ENCODE measurements at places on chromosomes 12 and 14. TPM values are rescaled to one million over a fixed set of nuclear protein-coding genes. Genes with fewer than 3 reads are reported as not detected.
A peak's percentile ranks its signal among the peaks of the same experiment; 100 is the strongest.

The AKAP5 gene
- total RNA-seq, result 16.3 TPM

The ESR2 gene
- not detected for total RNA-seq

The NKX2-1 gene
- not detected for total RNA-seq

The LPAR5 gene
- total RNA-seq, result 27.8 TPM

GRCh38 chr12:99111600-99111999 lies 466.5 kb downstream of the APAF1 start:
- no peaks in the 10 kb centered on the region for H3K36me3 ChIP-seq
- H3K27me3 ChIP-seq, result no peaks in the 10 kb centered on the region
- no peaks in the 10 kb centered on the region for H3K4me1 ChIP-seq
- no peak overlapping the region for H3K27ac ChIP-seq

DNA sequence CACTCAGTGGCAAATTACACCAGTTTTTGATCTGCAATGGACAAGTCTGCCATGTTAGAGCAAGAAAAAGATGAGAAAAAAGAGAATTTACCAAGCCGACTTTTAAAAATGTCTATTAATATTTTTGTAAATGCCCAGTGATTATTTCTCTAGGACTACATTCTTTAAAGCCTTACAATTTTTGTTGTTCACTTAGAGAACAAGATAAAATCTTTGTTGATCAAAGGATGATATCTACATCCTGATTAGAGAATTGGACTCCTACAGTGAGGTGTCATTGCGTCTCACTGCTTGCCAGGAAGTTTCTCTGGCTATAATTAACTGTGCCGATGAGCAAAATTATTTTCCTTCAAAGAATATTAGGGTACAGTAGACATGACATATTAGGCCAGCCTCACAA lies 1.7 kb upstream of the CFAP54 start:
- H3K4me1 ChIP-seq, result peaks cover 23% of the 10 kb centered on the region
- DNase-seq, result no peak
- no peaks in the 10 kb centered on the region for H3K27me3 ChIP-seq
- no peak overlapping the region for H3K27ac ChIP-seq

DNA sequence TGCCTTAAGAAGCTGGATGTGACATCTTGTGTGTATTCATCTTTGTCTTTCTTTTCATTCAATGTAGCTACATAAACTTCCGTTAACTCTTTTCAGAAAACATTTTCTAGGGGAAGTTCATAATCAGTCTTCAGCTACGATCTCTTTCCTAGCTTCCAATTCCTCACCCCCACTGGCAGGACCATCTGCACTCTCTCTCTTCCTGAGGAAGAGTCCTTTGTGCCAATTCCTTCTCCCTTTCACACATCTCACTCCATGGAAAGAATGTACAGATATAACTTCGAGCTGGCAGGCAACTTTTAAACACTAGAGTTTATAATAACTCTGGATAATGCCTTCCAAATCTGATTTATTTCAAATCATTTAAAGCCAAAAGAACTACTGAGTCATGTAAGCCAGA lies 495.7 kb downstream of the GALC start:
- H3K4me1 ChIP-seq, result no peaks in the 10 kb centered on the region
- no peaks in the 10 kb centered on the region for H3K27me3 ChIP-seq
- H3K27ac ChIP-seq, result no peak overlapping the region

- no peaks in the 10 kb centered on the region for H3K36me3 ChIP-seq
- DNase-seq, result no peak
- H3K27ac ChIP-seq, result no peak overlapping the region
- H3K27me3 ChIP-seq, result no peaks in the 10 kb centered on the region
Observed at GRCh38 chr14:73422515-73422914, 35.8 kb downstream of the NUMB start.

DNA sequence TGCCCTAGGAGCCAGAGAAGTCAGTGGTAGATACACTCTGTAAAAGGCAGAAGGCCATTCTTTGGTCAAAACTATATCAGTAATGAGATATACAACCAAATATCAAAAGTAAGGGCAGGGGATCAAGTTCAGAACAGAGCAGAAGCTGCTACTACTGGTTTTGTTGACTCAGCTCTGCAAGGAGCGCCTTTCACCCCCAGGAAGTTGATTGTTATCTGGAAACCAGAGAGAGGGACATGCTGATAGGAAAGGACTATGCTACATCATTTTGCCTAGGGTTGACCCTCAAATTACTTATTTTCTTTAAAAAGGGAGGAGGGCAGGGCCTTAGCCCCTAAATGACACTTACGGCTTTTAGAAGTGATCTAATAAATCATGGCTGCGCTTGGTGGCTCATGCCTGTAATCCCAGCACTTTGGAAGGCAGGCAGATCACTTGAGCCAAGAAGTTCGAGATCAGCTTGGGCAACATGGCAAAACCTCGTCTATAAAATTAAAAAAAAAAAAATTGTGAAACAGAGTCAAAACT lies 194.0 kb downstream of the KLHL28 start:
- no peaks in the 10 kb centered on the region for H3K27me3 ChIP-seq
- no peak overlapping the region for H3K4me3 ChIP-seq
- no peaks in the 10 kb centered on the region for H3K4me1 ChIP-seq

GRCh38 chr12:65826353-65827171 lies 2.3 kb downstream of the HMGA2 start:
- H3K27me3 ChIP-seq, result peaks cover 42% of the 10 kb centered on the region
- no peak overlapping the region for H3K4me3 ChIP-seq

DNA sequence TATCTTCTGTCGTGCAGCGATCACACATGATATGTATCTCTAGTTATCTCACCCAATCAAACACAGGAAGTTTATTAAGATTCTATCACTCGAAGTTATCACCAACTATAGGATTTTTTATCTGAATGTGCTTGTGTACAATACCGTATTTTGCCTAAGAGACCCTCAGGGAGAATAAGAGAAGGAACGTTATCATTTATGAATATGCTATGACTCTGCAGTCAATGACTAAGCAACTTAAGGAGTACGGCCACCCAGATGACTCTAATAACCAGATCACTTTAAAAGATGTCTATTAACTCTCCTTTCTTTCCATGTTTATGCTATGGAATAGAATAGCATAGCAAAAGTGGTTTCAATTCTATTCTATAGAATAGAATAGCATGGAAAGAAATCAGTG lies 486.4 kb downstream of the BCL11B start:
- no peak for DNase-seq
- no peaks in the 10 kb centered on the region for H3K4me1 ChIP-seq
- H3K4me3 ChIP-seq, result no peak overlapping the region
- no peaks in the 10 kb centered on the region for H3K36me3 ChIP-seq
- no peak overlapping the region for H3K27ac ChIP-seq
- H3K27me3 ChIP-seq, result no peaks in the 10 kb centered on the region

- DNase-seq, result no peak
- no peaks in the 10 kb centered on the region for H3K4me1 ChIP-seq
- no peak overlapping the region for H3K27ac ChIP-seq
- H3K27me3 ChIP-seq, result no peaks in the 10 kb centered on the region
- H3K4me3 ChIP-seq, result no peak overlapping the region
- peaks cover 10% of the 10 kb centered on the region for H3K36me3 ChIP-seq
Observed at GRCh38 chr14:45199230-45199629, 53.8 kb downstream of the MIS18BP1 start.

DNA sequence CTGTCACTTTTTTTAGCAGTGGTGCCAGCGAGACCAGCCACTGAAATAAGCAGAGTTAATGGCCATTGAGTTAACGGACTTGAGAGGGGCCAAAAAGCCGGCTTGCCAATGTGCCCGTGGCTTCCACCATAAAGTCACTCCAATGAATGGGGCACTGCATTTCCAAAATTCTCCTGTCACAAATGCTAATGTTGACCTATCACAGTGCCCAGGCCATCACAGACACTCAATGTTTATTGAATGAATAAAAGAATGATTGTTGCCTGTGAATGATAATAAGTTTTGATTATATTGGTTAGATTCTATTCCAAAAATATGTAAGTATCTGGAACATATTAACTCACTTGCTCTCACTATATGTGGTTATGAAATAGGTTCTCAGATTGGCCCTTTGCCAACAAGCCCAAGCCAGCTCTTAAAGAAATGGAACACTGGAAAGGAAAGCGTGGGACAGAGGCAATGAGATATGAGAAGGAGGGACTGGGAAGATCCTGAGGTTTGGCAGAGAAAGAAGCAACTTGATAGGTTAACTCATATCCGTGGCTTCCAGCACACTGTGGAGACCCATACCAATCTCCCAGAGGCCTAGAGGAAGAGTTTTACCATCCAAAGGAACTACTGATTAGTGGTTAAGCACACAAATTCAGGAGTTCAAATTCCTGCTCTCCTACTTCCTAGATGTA lies 108.7 kb downstream of the BTG1 start:
- H3K27me3 ChIP-seq, result no peaks in the 10 kb centered on the region
- H3K36me3 ChIP-seq, result no peaks in the 10 kb centered on the region
- no peak overlapping the region for H3K4me3 ChIP-seq
- peak overlapping the region; percentile 71 for H3K27ac ChIP-seq

GRCh38 chr12:2633176-2633824 lies 161.5 kb upstream of the FKBP4 start:
- DNase-seq, result no peak
- no peaks in the 10 kb centered on the region for H3K27me3 ChIP-seq
- no peak overlapping the region for H3K4me3 ChIP-seq
- H3K4me1 ChIP-seq, result no peaks in the 10 kb centered on the region

DNA sequence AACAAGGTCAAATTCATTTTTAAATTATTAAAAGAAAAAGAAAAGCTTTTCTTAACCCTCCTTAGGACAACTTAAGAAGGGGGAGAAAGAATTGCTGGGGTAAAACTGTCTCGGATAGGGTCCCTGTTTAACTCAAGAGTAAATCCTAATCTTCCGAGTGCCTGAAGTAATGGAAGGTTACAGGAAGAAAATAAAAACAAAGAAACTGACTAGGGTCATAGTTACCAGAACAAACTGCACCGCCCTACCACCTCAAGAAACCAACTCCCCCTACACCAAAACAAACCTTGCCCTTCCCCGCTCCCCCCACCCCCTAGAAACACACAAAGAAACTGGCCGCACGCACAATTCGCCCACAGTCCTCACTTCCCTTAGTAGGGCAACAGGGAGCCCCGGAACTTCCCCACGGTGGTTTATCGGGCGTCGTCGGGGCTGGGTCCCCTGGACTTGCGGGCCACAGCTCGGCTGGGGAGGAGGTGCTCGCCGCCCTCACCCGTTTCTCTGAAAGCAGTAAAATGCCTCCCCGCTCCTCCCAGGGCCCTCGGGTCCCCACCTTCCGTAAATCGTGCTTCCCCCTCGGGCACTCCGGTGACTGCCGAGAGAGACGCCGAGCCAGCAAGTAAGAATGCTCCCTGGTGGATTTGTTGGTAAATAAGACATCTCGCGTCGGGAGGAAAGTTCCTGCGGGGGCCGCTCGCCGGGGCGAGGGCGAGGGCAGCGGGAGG lies 2.4 kb downstream of the SINHCAF start:
- H3K27me3 ChIP-seq, result no peaks in the 10 kb centered on the region
- no peaks in the 10 kb centered on the region for H3K36me3 ChIP-seq
- H3K4me1 ChIP-seq, result peaks cover 13% of the 10 kb centered on the region
- DNase-seq, result peak; percentile 54
- H3K27ac ChIP-seq, result peak overlapping the region; percentile 94

Measured in natural killer cell (primary cell).